BJ (cell line): ENCODE measurements at places on chromosomes 3 and 15. TPM values are rescaled to one million over a fixed set of nuclear protein-coding genes. Genes with fewer than 3 reads are reported as not detected.

GRCh38 chr3:63679186-63679585 lies 26.7 kb downstream of the SNTN start:
- no peak for DNase-seq

- no peak for DNase-seq
Observed at GRCh38 chr3:66497985-66498671, 2.7 kb downstream of the LRIG1 start.

ERICH6 gene
- polyA plus RNA-seq: not detected in 2 replicates

DNA sequence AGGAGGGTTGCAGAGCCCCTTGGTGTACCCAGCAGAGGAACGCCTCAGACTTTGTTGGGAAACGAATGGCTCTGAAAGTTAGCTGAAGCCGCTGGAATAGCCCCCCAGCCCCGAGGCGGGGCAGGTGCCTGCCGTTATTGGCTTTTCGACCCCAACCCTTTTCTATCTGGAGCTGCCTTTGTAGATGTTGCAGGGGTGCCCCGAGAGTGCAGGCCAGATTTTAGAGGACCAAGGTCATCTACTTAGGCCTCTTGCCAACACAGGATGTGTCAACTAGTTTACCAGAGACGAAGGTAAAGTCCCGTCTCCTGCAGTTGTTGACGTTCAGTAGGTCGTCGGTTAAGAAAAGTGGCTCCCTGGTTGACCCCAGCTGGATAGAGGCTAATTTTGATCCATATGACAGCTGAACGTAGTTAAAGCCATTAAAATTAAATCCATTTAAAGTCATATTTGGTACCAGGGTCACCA lies 579 bp upstream of the UBE3A start:
- DNase-seq: no peak

TRAIP gene
- 4.9 and 5.8 TPM in 2 replicates for polyA plus RNA-seq

GRCh38 chr3:149368201-149368673 lies 9.2 kb downstream of the TM4SF1 start:
- no peak for DNase-seq

DNA sequence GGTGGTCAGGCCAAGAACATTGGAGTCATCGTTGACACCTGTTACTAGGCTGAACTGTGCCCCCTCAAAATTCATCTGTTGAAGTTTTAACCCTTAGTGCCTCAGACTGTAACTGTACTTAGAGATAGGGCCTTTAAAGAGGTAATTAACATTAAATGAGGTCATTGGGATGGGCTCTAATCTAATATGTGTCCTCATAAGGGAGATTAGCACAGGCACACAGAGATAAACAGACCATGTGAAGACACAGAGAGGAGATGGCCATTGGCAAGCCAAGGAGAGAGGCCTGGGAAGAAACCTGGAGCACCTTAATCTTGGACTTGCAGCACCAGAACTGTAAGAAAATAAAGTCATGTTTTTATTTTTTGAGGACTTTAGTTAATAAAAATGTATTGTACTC lies 59.6 kb downstream of the PLCL2 start:
- DNase-seq: no peak

SI gene
- polyA plus RNA-seq: not detected in 2 replicates

- no peak for DNase-seq
Observed at GRCh38 chr15:96329403-96329981, 1.0 kb upstream of the NR2F2 start.

- no peak for DNase-seq
Observed at GRCh38 chr3:168876346-168877035, 780.8 kb upstream of the GOLIM4 start.

DNA sequence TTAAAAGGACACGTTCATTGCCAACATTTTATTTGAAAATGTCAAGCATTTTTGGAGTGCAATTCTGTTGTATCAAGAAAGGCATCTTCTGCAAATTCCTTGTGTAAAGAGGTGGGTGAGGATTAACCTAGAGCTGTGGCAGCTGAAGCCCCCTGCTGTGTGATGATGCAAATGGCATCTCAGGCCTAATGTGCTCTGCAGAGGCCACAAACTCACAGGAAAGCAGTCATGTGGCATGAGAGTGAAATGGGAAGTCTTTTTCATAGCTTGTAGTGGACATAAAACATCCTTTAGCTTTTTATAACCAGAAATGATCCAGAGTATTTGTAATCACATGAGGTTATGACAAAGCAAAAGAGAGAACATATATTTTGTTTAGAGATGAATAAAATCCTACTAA lies 6.4 kb downstream of the CADM2 start:
- DNase-seq: no peak

HDC gene
- polyA plus RNA-seq: not detected in 2 replicates

DNA sequence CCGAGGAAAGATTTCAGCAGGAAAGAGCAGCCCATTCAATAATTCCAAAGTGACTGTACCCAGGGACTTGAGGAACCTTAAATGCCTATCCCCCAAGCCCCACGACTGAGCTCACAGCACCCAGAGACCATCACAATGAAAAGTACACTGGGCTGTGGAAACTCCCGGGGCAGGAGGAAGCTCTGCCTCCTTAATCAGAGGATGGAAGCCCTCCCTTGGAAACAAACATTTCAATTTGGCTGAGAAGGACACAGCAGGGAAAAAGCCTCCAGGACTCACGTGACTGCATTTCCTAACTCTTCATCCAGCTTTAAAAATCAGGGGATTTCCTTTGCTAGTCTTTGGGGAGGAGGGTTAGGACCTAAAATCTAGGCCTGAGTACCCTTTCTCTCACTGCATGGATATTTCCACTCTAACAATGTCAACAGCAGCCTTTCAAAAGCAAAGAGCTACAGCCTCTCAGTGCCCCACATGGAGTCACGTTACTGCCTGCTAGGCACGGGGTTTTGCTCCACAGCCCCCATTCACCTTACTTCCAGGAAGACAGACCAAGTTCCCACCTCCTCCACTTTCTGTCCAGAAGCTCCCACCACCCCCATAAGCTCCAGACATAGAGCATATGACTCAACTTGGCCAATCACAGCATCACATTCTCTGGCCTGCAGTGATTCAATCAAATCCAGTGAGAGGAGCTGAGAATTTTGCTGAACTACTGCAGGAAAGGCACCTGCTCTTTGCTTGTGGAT lies 68.9 kb upstream of the WNT5A start:
- DNase-seq: no peak

DNA sequence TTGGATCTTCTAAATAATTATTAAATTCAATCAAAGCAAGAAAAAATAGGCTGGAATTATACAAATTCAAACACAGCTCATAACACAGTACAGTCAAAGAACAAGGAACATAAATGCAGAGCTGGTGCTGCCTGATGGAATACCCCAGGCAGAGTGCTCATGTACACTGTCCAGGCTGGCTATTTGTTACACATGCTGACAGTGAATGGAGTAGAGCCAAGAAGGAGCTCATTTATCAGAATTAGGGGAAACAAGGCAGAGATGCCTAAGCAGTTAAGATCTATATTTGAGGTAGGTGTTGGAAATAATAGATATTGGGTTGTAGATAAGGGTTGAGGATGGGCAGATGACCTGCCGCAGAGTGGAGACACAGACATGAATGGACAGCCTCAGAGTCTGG lies 788.2 kb upstream of the ARPP21 start:
- DNase-seq: no peak

AMT gene
- polyA plus RNA-seq: 6.3 and 9.1 TPM in 2 replicates

DNA sequence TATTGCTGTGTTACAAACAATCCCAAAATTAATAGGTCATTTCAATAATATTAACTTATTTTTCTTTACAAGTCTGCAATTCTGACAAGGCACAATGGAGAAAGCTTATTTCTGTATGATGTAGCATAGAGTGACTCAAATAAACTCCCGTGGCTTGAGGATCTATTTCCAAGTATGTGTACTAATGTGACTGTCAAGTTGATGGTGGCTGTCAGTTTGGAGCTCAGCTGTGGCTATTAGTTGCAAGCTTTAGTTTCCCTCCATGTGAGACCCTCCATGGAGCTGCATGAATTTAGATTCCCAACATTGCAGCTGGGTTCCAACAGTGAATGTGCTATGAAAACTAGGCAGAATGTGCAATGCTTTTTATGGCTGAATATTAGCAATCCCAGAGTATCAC lies 515.5 kb upstream of the GBE1 start:
- no peak for DNase-seq

DNA sequence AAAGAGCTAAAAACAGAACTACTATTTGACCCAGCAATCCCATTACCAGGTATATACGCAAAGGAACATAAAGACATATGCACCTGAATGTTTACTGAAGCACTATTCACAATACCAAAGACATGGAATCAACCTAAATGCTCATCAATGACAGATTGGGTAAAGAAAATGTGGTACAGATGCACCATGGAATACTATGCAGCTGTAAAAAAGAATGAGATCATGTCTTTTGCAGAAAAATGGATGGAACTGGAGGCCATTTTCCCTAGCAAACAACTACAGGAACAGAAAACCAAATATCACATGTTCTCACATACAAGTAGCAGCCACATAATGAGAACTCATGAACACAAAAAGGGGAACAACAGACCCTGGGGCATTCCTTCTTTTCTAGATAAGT lies 208.9 kb upstream of the LRRFIP2 start:
- DNase-seq: no peak
